ENCODE measurements at places on chromosomes 1 and 21.

- no peak for DNase-seq
Measured at GRCh38 chr1:87224201-87224600, 104.5 kb upstream of the LMO4 start.

DNA sequence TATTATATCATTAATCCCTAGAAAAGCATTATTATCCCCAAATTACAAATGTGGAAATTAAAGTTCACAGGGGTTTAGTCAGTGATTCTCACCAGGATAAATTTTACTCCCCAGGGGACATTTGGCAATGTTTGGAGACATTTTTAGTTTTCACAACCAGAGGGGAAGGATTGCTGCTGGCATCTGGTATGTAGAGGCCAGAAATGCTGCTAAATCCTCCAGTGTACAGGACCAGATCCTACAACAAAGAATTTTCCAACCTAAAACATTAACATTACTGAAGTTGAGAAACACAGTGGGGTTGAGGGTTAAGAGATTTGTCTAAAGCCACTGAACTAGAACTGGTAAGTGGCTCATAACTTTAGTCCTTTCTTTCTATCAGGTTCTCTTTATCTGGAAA lies 162.0 kb upstream of the SYT6 start:
- DNase-seq = no peak

DNA sequence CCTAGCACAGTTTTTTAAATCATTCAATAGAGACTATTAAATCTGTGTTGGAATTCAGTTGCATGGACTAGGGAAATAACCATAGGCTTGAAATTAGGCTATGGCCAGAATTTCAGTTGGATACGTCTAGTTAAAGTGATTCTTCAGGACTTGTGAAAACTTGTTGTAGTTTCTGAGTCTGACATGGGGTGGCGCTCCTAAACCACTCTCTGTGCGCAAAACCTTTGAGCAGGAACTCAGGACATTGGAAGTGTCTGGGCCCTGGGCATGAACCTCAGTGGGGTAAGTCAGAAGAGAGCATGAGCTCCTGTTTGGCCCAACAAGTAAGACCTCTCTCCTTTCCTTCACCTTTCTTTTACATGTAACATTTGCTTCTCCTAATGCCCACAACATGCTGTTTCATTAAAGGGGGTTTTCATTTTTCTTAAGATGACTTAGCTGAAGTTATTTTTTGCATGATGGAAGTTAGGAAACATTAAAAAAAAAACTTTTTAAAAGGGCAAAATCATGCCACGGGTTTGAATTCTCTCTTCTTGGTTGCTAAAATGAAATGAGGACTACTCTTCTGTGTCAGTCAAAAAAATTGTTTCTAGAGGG lies 17.1 kb upstream of the CCDC190 start:
- no peak for DNase-seq

GRCh38 chr1:229221106-229222019 lies 49.5 kb upstream of the RAB4A start:
- DNase-seq = no peak

DNA sequence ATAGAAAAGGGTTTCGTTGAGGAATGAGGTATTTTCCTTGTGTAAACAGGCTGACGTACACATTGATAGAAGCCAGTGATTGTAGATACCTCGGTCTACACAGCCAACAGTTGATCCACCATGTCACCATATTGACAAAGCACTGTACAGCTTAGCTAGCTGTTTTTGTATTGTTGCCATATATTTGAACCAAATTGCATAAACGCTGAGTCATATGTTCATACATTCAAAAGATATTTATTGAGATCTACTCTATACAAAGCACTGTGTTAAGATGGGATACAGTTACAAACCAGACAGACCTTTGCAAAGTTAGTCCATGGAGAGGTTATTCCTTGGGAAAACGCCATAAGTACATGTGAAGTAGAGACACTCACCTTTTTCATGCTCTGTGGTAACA lies 132.4 kb upstream of the ATP1B1 start:
- DNase-seq = no peak

DNA sequence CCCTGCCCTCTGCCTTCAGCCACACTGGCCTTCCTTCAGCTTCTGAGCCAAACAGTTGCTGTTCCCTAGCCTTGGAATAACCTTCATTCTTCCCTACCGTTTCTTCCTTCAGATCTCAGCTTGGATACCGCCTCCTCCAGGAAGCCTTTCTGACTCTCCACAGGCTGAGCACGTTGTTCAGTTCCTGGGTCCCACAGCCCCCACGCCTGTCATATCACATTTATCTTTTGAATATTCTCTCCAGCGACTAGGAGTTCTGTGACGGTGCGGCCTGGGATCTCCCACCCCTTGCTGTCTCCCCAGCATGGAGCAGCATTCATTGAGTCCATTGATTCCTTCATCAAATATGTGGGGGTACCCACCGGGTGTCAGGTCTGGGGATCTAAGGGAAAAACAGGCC lies 39.2 kb downstream of the EPHA2 start:
- DNase-seq = no peak

DNA sequence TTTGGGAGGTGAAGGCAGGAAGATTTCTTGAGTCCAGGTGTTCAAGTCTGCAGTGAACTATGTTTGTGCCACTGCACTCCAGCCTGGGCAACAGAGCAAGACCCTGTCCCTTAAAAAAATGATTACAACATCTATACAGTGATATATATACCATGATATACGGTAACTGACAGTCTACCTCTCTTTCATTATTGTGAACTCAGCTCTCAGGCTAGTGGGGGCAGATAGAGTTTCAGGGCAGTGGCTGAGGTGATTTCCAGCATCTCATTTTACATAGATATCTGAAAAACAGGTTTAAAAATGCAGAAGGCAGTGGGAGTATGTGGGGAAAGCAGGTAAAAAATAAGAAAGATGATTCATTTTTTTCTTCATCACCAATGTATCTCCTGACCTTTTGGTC lies 8.1 kb upstream of the NTNG1 start:
- no peak for DNase-seq

DNA sequence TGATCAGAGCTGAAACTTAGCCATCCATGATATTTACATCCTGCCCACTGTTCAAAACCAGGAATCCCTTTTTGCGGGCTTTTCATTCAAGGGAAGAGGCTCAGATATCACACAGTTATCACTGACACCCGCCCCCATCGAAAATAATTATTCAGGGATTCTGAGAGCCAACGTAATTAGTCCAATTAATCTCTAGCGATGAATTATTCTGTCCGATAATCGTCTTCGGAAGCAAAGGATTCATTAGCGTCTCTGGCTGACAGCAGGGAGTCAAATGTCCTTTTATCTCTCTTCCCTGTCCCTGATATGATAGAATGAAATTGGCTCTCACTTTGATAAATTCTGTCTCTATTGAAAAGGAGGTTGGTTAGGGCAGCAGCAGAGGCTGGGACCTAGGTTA lies 140.4 kb upstream of the IPO9 start:
- DNase-seq = no peak

GRCh38 chr1:220123889-220124288 lies 30.0 kb downstream of the IARS2 start:
- DNase-seq = no peak

DNA sequence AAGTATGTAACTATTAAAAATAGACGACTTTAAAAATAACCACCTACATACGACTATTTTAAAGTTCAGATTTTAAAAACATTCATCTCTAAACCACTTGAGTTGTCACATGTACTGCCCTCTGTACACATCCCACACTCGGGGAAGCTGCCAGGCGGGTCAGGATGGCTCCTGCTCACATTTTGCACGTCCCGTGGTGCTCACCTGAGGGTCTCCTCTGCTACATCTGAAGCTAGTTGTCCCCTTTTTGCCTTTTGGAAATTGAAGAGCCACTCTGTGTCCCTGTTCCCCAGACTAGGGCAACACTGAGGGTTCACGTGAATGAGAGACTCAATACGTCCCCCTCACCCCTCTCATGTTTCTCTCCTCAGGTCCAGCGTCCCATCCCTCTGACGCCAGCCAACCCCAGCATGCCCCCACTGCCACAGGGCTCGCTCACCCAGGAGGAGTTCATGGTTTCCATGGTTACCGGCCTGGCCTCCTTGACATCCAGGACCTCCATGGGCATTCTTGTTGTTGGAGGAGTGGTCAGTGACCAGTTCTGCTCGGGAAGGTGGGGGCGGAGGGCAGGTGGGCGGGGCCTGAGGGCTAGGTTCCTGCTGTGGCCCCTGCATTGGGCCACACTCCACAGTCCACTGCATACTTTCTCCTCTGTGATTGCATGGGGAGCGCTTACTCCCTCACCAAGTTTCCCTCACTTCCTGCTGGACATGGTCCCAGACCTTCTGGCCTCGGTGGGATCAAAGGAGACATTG lies 13.0 kb upstream of the MIIP start:
- no peak for DNase-seq

DNA sequence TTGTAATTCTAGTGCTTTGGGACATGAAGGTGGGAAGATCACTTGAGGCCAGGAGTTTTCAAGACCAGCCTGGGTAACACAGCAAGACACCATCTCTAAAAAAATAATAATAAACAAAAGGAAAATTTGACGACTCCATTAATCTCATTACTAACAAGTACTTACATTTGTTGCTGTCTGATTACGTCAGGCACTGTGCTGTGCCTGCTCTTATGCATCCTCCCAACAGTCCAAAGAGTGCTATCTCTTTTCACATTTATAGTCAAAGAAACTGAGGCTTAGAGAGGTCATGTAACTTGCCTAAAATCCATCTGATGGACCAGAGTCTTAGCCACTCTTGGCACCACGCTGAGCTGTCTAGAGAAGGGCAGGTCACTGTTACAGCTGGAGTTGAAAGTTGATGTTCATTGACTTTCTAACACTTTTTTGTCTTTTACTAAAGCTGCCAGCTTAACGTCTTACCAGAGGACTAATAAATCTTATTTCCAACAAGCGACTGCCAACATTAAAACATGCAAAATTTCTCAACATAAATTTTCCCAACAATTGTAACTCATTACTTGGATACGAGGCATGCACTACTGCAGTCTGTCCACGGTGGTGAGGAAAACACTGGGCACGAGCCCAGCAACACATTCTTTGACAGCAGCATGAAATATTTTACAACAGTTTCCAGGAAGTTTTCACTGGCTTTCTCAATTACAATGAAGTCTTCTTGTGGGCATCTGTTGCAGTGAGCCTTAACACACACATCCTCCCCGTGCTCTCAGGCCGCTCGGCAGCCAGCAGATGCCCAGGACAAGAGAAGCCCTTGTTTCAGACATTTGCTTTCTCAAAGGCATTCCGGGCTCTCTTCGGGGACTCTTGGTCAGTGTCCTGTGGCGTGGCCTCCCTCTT lies 262.9 kb upstream of the PROX1 start:
- no peak for DNase-seq

- no peak for DNase-seq
Measured at GRCh38 chr1:60922304-60922703, 160.1 kb upstream of the NFIA start.

DNA sequence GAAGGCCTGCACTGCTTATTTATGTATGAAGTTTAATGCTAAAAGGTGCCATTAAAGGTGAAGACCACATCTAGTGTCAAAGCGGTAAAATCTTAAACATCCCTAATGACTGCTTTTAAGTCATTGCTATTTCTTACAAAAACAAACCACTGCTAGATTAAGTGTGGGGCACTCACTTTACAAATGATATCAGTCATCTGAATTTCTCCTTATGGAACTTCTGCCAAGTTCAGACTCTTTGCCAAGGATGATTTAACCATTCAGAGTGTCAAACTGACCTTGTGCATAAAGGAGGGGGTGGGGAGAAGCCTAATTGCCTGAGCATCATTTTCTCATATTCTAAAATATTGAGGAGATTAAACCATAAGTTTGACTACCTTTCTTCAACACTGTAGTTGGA lies 271.5 kb downstream of the TGFB2 start:
- no peak for DNase-seq

GRCh38 chr1:175400766-175401165 lies 208.2 kb upstream of the KIAA0040 start:
- no peak for DNase-seq

DNA sequence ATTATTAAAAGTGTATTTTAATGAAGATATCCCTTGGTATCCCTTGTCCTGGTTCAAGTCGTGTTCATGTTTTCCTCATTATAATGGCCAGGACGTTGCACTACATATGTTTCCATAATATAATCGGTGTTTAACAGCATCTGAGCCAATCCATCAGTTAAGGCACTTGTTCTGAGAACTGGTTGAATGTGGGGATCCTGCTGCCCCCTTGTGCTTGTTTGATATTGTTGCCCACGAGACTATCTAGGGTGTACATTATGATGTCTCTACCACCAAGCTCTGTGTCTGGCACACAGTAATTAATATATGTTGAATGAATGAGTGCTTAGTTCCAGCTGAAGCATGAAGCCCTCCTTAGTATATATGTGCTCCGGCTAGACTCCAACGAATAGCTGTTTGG lies 193.0 kb downstream of the CACNA1E start:
- no peak for DNase-seq

DNA sequence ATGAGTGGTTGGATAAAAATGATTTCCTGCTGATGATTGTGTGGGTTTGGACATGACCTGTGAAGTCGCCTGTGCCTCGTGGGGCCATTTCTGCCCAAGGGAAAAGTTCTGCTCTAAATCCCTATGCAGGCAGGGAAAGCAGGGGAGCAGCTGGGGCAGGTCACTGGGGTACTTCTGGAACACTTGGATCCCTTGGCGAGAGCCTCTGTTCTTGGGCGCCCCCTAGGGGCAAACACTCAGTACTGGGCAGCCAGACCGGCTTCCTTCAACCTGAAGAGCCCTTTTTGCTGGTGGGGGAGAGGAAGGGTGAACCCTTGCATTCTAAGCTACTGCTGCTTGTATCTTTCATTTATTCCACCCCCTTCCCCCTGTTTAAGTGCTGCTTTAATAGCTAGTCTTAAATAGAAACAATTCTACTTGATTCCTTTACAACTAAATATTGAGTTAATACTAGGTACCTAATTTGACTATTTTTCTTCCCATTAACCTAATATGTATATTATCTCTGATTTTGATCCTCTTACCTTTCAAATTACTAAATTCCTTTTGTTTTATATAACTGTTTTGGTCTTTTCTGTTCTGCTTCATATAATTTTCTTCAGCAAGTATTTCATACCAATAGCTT lies 5.1 kb upstream of the CLEC20A start:
- DNase-seq = peak; percentile 25

DNA sequence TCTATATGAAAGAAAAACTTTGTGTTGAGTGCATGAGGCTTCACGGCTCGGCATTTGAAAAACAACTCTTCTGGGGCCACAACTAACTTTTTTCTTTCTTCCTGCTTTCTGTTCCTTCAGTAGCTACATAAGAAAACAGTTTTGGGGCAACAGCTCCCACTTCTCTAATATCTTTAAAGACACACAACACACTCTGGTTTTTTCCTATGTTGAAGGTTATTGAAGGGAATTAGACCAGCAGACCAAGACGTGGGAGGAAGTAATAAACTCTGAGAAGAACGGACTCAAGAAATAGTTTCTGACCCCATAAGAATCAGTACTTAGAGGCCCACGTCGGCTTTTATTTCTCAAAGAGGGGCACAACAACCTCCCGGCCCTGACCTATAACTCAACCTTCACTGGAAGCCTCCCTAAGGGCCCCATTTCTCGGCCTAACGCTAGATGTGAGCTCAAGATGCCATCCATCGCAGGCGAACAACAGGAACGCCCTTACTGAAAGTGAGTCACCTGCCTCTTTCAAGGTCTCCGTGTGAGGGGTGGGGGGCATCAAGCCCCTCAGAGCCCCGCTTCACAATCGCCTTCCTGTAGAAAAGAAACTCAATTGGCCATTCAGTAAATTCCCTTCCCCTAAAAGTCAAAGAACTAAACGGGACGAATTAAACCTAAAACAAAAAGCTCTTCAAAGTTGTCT lies 844 bp downstream of the ZMYM6 start:
- peak; percentile 49 for DNase-seq
